ENCODE measurements at places on chromosomes 2 and 18. TPM values are rescaled to one million over a fixed set of nuclear protein-coding genes. Genes with fewer than 3 reads are reported as not detected.

The SERPINB5 gene
- total RNA-seq = 0.18 TPM

The NDUFS1 gene
- total RNA-seq = 98.9 TPM

The SLC9A2 gene
- 0.11 TPM for total RNA-seq

The GDF7 gene
- total RNA-seq = 0.55 TPM

The FAM136A gene
- total RNA-seq = 81.0 TPM
